ENCODE measurements at places on chromosomes 6 and 20.
A peak's percentile ranks its signal among the peaks of the same experiment; 100 is the strongest.

- no peak for DNase-seq
These were observed 9.0 kb downstream of the TPBG start for GRCh38 chr6:82372656-82373055.

- DNase-seq, result no peak
These were observed 613.1 kb downstream of the EPHA7 start for GRCh38 chr6:92806254-92806653.

DNA sequence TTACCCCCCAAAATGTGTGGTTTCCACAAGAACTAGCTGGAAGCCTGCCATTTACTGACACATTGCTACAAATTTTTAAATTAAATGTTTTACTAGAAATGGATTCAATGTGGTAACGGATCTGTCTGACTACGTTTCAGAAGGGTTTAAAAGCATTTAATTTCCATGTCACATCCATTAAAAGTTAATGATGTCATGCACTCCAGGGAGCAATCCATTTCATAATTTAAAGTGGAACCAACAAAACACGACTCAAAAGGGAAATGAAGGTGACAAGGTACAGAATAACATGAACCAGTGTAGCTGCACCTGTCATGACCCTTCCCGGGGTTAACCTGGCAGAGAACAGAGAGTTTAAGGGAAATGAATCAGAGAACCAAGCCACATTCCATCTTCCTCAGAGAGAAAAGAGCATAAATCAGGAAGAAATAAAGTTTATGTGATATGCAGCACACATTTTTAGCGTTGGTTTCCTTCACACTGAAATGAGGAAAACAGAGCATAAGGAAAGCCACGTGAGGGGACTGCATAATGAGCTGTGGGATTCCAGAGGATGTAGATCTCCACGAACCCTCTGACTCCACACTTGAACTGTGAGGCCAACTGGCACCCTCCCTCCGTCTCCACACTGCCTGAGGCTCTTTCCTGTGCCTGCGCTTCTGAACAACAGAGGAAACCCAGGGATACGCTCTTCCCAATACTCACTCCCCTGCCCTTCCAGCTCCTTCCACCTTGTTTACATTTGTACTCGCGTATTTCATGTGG is 170.3 kb upstream of the AHI1 start:
- DNase-seq, result no peak

GRCh38 chr6:72832271-72832670 is 210.4 kb downstream of the KCNQ5 start:
- DNase-seq, result no peak

GRCh38 chr20:49400410-49400809 is 82.1 kb downstream of the KCNB1 start:
- DNase-seq, result no peak

- peak; percentile 81 for DNase-seq
These were observed 1.1 kb upstream of the JARID2 start for GRCh38 chr6:15244620-15245360.

GRCh38 chr20:49136817-49137571 is 51.1 kb downstream of the STAU1 start:
- no peak for DNase-seq

GRCh38 chr6:143967706-143968376 is 40.2 kb downstream of the PLAGL1 start:
- no peak for DNase-seq

GRCh38 chr6:131459005-131459404 is 114.0 kb upstream of the ARG1 start:
- DNase-seq, result no peak

Data from activated CD8-positive, alpha-beta memory T cell treated with anti-CD3 and anti-CD28 coated beads, Interleukin-2, amount 50 U/mL, for 48 hours (primary cell).